ENCODE measurements at places on chromosomes 12 and 14.

DNA sequence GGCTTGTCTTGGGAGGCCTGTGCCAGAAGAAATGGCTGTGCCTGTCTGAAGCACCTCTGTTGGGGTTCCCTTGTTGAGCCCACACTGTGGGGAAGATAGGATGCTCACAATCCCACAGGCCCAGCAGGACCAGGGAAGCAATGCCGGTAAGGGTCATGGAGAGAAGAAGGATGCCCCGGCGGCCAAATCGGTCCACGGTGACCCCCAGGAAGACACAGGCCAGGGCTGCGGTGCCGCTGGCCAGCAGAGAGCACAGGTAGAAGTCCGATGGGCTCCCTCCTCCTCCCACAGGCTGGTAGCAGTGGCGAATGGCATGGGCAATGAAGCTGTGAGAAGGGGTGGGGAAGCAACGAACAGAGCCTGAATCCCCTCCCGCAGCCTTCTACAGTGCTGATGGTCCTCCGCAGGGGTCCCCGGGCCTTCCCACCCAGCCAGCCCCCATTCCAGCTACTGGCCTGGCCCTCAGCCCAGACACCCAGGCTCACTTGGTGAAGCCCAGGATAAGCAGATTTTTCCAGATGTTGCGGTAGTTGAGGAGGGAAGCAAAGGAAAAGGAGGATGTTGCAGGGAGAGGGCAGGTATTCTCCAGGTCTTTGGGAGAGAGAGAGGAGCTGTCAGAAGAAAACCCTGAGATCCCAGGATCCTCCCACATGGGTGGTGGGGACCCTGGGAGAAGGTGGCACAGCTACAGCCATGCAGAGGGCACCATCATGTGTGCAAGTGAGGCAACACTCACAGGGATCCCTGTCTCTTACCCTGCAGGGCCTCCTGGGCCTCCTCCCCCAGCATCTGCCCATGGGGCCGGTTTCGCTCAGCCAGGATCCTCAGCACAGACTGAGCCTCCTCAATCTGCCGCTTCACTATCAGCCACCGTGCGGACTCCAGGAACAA, 5.0 kb downstream of the SLC22A17 start:
- DNase-seq = no peak

GRCh38 chr12:131826097-131826928, 1.9 kb upstream of the MMP17 start:
- DNase-seq = no peak

- DNase-seq = no peak
Observed at GRCh38 chr12:46354802-46355199, 17.8 kb downstream of the SLC38A2 start.

DNA sequence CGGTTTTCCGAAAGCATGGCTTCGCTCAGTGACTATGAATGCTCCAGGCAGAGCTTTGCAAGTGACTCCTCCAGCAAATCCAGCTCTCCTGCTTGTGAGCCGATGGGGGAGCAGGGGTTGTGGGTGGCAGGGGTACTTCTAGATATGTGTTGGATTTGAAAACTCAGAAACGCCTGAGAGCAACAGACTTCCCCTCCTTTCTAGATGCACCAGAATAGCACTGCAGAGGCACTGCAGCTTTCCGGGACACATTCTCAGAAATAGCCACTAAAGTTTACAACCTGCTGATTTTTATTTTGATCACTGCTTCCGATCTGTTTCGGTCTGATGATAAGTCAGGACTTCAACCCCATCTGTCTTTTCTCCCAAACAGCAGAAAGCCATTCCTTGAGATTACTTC, 8.6 kb downstream of the TCP11L2 start:
- no peak for DNase-seq

- DNase-seq = no peak
Observed at GRCh38 chr14:56687123-56687522, 107.5 kb downstream of the TMEM260 start.

GRCh38 chr12:123474485-123475245, 16.7 kb downstream of the SNRNP35 start:
- no peak for DNase-seq

- no peak for DNase-seq
Observed at GRCh38 chr12:5000204-5000603, 43.5 kb upstream of the KCNA5 start.

Measured in NCI-H187 (cell line).